Fibroblast of upper back skin (primary cell): ENCODE measurements at places on chromosomes 5 and 9.

- DNase-seq, result no peak
These were observed 50.0 kb upstream of the PPARGC1B start for GRCh38 chr5:149679876-149680809.

DNA sequence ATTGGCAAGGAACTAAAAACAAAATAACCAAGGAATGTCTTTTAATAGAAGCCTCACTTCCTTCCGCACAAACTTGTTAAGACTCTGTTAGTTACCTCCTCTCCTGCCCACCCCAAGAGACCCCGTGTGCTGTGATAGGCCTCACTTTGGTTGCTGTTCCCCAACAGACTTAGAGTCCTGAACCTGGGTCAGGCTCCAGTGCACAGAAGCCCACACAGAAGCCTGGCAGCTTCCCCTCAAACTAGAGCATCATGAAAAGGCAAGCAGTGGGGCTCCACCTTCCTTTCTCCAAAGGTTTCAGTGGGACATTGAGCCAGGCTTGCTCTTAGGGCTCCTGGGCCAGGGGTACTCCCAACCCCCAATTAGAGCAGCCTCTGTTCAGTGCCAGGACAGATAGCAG is 230.5 kb downstream of the ESM1 start:
- DNase-seq, result no peak

- DNase-seq, result peak; percentile 89
These were observed 22.6 kb upstream of the MAMDC2 start for GRCh38 chr9:70020991-70021571.

DNA sequence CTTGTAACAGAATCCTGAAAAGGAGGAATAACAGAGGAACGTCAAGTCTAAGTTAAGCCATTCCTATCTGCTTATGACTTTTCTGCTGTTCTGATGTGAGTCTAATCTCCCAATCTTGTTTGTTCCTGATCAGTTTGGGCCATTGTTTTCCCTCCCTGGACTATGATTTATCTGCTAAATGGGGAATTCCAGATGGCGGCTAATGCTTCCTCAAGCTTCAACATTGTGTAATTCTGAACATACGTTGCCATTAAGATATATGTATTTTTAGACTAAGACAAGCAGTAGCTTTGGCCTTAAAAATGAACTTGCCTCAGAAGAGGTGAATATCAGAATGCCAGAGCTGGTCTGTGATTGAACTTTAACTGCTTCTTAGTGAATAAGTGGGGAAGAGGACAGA is 142.7 kb downstream of the PRKACG start:
- DNase-seq, result no peak

DNA sequence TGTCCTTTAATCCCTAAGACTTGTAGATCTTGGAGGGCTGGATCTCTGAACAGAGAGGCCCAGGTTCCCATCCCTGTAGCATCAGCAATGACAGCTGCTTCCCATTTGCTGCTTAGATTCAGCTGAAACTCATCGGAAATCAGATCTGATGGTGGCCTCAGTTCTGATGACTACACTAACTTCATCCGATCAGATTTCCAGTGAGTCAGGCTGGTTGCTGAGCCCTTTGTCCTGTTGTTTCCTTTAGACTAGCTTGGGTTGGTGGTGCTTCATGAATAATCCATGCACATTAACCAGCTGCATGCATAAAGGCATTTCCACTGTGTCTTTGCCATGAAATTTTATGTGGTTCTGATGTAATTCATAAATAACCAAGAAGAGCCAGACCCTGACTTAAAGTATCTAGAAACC is 195.2 kb upstream of the TUT7 start:
- peak; percentile 98 for DNase-seq

DNA sequence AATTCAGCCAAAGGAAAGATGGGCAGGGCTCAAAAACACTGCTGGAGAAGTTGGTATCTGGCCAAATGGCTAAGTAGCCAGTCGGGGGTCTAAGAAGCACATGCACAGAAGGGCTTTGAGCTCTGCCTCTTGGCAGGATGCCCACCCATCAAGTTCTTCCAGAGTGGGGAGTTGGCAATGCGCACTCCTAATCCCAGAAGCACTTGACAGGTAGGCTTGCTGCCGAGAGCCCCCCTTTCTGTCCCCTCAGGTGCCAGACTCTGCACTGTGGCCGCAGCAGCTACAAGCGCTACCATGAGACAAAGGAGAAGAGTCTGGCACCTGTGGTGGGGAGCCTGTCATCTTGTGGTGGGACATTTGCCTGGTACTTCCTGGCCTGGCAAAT is 252.9 kb upstream of the SLC24A2 start:
- no peak for DNase-seq

DNA sequence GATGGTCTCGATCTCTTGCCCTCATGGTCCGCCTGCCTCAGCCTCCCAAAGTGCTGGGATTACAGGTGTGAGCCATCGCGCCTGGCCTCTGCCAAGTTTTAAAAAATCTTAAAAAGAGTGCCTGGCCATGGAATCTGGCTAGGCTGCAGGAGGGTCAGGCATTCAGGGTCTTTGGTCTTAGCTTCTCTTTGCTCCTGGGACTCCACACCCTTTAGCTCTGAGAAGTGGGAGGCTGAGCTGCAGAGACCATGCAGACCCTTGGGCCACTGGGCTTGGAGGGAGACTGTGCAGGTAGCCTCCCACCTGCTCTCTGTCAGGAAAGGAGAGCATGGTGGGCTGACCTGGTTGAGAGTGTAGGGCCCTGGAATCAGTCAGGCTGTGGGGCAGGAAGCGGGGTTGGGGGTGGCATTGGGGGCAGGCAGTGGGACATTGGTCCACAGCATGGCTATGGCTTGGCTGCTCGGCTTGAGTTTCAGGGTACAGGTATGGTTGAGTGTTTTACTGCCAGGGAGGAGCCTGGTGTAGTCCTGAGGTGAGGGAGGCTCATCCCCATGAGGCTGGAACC is 20.8 kb downstream of the PHF2 start:
- DNase-seq, result no peak

DNA sequence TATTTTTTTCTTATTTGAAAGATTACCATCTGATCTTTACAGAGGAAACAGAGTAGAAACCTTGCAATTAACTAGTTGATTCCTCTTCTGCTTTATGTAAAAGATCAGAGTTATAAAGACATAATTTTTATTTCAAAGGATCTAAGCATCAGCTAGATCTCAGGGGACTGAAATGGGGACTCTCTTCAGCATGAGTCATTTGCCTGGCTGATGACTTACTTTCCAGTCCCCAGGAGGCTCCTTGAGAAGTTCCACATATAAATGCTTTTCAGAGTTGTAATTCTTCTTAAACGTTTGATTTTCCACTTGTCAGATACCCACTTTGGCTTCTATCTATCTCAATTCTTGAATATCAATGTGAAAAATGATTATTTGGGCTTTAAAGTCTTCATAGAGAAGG is 389.4 kb downstream of the RAB3C start:
- peak; percentile 25 for DNase-seq

DNA sequence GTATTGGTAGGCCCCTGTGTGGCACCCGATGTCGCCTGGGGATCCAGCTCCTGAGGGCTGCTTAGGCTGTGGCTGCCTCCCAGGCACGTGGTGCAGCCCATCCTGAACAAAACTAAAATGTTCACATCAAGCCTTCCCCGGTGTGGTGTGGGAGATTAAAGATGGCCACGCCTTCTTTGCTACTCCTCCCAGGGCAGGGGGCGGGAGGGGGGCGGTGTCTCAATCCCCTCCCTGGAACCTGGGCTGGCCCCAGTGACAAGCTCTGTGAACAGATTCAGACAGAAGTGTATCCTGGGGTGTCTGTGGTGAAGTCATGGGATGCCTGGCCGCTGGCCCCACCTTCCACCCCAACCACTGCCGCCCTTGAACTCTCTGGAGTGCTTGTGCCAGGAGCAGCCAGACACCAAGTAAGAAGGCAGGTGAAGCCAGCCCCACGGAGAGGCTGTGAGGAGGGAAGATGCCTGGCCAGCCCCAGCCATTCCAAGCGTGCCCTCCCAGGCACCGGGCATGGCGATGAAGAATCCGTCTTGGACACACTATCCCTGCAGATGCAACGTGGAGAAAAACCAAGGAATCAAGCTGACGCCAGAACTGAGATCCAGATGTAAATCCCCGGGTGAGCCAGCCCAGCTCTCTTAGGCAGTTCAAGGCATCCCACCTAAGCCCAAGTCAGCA is 75.8 kb downstream of the AK8 start:
- DNase-seq, result no peak

- DNase-seq, result peak; percentile 57
These were observed 384.6 kb downstream of the SPOCK1 start for GRCh38 chr5:137114529-137114928.
